BJ (cell line): ENCODE measurements at places on chromosomes 5 and 9. TPM values are rescaled to one million over a fixed set of nuclear protein-coding genes. Genes with fewer than 3 reads are reported as not detected.
A peak's percentile ranks its signal among the peaks of the same experiment; 100 is the strongest.

TSSK1B gene
- not detected in 2 replicates for polyA plus RNA-seq

AFAP1L1 gene
- 1.2 and 1.3 TPM in 2 replicates for polyA plus RNA-seq

PCDH1 gene
- polyA plus RNA-seq, result 0.91 and 2.1 TPM in 2 replicates

TLR4 gene
- polyA plus RNA-seq, result 5.4 and 9.2 TPM in 2 replicates

SLC1A1 gene
- 6.4 and 8.8 TPM in 2 replicates for polyA plus RNA-seq

SHC3 gene
- 0.78 and 1.3 TPM in 2 replicates for polyA plus RNA-seq

COL27A1 gene
- 11.6 and 16.6 TPM in 2 replicates for polyA plus RNA-seq

SPATA9 gene
- 0.53 and 1.0 TPM in 2 replicates for polyA plus RNA-seq

NUTM2G gene
- not detected in 2 replicates for polyA plus RNA-seq

GALNT10 gene
- 161 and 203 TPM in 2 replicates for polyA plus RNA-seq

NAIF1 gene
- polyA plus RNA-seq, result 8.2 and 10.6 TPM in 2 replicates

EQTN gene
- polyA plus RNA-seq, result not detected in 2 replicates

DNA sequence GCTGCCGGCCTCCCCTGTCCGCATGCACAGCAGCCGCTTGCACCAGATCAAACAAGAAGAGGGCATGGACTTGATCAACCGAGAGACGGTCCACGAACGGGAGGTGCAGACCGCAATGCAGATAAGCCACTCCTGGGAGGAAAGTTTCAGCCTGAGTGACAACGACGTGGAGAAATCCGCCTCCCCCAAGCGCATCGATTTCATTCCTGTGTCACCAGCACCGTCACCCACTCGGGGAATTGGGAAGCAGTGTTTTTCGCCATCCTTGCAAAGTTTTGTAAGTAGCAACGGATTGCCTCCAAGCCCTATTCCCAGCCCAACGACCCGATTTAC lies 75.3 kb downstream of the PIP5K1B start:
- DNase-seq, result no peak

DNA sequence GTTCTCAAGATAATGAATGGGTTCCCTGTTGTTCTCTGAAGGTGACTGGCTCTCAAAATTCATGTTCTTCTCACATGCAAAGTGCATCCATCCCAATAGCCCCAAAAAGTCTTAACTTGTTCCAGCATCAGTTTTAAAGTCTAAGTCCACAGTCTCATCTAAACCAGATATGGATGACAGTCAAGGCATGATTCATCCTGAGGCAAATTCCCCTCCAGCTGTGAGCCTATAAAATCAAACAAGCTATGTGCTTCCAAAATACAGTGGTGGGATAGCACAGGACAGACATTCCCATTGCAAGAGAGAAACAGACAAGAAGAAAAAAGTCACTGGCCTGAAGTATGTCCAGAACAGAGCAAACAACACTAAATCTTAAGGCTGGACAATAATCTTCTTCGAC lies 25.4 kb downstream of the FBXO10 start:
- peak; percentile 65 for DNase-seq

GRCh38 chr5:111863801-111864200 lies 106.8 kb upstream of the NREP start:
- no peak for DNase-seq

GRCh38 chr5:112293587-112293986 lies 125.5 kb downstream of the EPB41L4A start:
- no peak for DNase-seq

DNA sequence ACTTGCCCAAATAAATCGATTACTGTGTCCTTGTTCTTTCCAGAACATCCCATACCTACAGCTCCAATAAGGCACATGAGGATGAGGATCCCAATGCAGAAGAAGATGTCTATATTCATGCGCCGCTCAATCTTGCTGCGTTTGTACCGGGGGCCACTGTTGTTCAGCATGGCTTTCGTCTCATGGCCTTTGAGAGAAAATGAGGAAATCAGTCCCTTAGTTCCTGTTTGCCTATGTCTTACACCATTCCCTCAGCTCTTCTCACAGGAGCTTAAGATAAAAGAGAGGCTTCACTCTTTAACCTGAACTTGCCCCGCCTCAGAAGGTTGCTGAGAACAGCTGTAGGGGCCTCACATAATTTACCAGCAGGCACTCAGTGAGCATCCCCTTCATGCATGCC lies 211.6 kb downstream of the ATP10B start:
- DNase-seq, result no peak

DNA sequence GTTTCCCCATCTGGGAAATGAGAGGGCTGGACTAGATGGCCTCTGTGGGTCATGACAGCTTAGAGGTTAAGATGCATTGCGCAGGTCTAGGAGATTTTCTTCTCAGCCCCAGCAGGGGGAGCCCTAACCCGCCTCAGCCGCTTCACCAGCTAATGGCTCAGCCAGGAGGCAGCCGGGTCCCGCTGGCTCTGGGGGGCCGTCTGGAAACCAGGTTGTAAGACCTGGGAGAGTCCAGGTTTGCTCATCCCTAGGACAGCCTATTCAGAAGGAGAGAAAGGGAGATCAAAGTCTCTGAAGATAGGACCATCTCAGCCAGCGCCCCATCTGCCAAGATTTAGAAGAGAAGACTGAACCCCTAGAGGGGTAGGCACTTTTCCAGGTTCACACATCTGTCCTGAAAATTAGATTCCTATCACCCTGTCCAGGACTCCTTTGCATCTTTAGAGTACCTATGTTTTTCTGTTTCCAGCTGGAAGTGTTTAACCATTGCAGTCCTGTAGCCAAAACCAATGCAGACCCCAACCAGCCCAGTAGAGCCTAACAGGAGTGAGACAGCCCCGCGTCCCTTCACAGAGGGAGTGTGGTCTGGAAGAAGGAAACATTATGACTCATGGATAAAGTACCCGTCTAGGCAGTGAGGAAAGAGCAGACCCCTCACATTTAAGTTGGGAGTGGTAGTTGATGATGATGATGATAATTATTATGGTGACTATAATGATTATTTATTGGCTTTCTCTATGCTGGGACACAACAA lies 27.5 kb downstream of the SPARC start:
- no peak for DNase-seq

- no peak for DNase-seq
Measured at GRCh38 chr5:176633598-176633997, 3.1 kb downstream of the EIF4E1B start.

DNA sequence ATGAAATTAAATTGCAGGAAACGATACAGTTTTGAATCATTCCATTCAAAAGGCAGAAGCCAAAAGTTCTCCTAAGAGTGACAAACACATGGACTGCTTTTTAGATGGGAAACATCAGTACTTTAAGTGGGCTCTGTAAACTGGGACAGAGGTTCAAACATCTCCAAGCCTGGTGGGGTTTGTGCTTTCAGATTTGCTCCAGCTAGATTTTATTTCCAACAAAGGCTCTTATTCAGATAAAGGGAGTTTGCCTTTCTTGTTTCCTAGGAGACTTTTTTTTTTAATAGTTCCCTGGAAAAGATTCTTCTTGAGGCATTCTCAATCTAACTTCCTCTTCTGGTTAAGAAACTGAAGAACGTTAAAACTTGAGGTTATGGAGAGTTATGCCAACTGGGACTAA lies 277.6 kb downstream of the TMEM38B start:
- no peak for DNase-seq

DNA sequence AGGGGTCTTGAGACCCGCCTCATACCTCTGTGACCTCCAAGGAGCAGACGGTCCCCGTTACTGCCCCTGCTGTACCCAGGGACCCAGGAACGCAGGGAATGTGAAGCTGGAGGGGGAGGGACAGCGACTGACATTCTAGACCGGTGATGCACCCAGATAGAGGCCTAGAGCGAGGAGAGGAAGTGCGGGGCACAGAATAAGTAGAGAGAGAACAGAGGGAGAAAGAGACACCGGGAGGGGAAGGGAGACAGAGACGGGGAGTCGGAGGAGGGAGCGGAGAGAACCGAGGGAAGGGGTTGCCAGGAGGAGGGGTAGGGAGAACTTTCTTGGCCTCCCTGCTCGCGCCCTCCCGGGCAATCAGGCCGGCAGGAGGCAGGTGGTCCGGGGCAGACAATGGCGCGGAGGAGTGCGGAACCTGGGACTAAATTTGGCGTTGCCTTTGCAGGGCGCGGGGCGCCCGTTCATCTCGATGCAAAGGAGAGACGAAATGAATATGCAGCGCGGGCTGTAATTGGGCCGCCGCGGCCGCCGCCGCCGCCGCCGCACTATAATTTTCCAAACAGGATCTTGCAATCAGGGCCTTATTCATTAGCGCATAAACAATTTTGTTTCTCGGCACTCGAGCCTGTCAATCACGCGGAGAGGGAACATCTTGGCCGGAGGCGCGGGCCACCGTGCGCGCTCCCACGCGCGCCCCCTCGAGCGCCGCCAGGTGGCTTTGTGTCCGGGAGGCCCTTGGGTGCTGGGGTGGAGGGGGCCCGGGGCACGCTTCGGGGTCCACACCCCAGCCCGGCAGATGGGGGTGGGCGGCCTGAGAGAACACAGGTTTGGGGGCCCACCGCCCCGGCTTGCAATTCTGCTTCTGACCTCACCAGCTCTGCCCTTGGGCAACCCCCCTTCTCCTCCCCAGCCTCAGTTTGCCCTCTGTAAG lies 33.0 kb downstream of the NDUFA8 start:
- DNase-seq, result no peak

- no peak for DNase-seq
Measured at GRCh38 chr9:107597743-107598217, 108.2 kb upstream of the KLF4 start.

- no peak for DNase-seq
Measured at GRCh38 chr5:176481711-176482110, 33.5 kb downstream of the FAF2 start.

- no peak for DNase-seq
Measured at GRCh38 chr5:130066644-130067043, 162.4 kb downstream of the CHSY3 start.

DNA sequence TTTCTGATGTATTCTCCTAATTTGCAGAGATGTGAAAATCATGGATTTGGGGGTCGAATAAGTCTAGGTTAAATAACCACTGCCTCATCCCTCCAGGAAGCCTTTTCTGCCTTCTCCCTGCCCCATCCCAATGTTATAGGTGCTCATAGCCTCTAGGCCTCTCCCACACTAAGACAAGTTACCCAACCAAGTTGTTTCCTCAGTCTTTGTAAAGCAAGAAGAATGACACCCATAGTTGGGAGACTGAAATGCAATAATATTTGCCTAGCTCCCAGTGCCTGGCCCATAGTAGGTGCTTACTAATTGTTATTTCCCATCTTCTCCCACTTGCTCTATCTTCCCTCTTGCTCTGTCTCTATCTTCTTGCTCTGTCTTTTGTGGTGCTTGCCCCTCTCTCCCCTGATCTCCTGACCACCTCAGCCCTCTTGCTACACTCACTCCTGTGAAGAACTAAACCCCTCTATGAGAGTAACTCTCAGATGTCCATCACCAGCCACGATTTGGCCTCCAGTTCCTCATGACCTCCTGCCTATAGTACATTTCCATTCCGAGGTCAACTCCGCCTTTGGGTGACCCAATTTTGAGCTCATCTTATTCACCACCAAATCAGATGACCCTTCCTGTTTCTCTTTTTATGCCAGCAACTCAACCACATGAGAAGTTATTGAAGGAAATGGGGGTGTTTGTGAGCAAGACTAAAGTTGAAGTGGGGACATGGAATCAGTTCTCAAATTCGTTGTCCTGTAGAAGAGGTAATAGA lies 7.0 kb downstream of the AFAP1L1 start:
- no peak for DNase-seq

GRCh38 chr5:56328753-56329560 lies 95.8 kb upstream of the ANKRD55 start:
- DNase-seq, result no peak

- no peak for DNase-seq
Measured at GRCh38 chr5:106587-106986, 14.6 kb downstream of the PLEKHG4B start.

DNA sequence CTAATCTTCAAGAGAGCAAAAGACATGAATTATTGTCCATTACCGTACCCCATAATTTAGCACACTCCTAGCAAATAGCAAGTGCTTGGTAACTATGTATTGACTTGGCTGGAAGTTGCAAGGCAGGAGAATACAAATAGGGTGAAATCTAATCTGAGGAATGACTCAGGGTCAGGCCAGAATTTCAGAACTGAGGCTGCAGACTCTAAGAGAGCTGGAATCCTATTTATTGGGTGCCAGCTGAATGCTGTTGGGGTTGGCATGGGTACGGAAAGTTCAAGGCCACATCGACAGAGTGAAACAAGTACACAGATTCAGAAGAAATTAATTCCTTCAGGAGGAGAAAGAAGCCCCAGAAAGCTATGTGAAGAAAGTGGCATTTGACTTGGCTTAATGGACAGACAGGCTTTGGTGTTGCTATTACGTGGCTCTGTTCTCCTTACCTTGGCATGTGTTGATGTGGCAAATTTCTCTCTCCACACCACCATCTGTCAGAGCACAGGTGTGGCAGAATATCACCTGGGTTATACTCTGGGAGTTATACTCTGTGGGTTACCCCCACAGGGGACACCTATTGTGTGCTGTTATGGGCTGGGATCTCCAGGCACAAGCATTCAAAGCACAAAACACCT lies 20.9 kb upstream of the ASTN2 start:
- DNase-seq, result no peak

GRCh38 chr5:138339464-138339863 lies 1.4 kb downstream of the FAM53C start:
- no peak for DNase-seq

GRCh38 chr5:142324136-142324870 lies 518 bp downstream of the SPRY4 start:
- DNase-seq, result no peak

- no peak for DNase-seq
Measured at GRCh38 chr9:107863396-107863795, 373.8 kb upstream of the KLF4 start.

DNA sequence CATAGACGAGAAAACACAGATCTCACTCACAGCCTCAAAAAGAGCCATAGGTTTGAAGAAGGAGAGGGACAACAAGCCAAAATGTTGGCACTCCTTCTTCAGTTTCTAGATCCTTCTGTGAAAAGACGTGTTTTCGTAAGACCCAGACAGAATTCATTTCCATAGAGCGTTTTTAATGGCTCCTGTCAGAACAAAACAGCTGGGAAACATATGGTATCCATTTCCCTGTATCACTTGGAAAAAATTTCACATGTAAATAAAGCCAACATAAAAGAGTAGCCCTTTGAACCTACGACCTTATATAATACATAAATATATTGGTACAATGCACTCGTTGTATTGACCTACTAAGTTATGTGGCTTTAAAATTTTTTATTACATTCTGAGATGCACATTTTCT lies 108.1 kb downstream of the SNCAIP start:
- no peak for DNase-seq

GRCh38 chr9:94745806-94746540 lies 19.5 kb downstream of the AOPEP start:
- no peak for DNase-seq

DNA sequence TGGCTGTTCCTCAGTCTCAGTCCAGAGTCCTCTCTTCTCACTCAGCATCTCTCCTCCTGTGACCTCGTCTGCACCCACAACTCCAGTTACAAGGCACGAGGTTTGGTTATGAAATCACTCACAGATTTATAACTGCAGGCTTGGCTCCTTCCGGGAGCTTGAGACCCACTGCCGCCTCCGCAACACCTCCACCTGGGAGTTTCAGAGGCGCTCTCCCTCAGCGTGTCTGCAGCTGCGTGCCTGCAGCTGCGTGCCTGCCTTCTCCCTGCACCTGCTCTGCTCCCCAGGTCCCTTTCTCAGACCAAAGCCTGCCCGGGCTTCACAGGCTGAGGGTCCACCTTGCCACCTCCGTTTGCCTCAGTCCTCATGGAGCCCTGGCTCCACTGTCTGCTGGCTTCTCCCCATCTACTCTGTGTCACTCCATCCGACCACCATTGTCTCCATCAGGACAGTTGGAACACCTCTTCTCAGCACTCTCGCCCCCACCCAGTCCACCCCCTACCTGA lies 51.5 kb downstream of the HRH2 start:
- DNase-seq, result no peak
